ENCODE measurements at places on chromosomes 5 and 9.

DNA sequence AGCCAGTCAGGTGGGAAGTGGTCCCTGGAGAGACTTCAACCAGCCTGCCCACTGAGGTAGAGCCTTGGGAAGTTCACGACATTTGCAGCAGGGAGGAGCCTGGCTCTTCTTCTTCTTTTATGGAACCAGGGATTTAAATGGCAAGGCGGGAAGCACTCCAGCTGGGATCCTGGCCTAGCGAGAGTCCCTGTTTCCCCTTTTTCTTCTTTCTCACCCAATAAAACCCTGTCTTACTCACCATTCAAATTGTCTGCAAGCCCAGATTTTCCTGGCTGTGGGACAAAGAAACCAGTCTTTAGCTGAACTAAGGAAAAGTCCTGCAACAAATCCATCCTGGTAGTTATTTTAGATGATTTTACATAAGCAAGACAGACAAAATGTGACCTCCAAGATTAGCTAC lies 503.7 kb downstream of the CDH10 start:
- no peak for DNase-seq

DNA sequence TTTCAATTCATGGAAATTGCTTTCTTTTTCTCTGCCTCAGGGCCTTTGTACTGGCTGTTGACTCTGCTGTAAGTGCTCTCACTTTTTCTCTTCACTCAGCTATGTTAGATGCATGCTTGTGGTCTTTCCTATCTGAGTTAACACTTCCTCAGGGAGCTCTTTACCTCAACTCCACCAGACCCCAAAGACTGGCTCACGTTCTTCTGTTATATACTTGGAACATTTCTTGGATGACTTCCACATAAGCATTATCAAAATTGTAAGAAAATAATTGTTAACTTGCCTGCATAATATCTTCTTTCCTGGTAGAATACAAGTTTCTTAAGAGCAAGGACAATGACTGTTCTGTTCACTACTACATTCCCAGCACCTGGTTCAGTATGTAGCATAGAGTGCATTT lies 455.9 kb downstream of the EBF1 start:
- DNase-seq, result no peak

DNA sequence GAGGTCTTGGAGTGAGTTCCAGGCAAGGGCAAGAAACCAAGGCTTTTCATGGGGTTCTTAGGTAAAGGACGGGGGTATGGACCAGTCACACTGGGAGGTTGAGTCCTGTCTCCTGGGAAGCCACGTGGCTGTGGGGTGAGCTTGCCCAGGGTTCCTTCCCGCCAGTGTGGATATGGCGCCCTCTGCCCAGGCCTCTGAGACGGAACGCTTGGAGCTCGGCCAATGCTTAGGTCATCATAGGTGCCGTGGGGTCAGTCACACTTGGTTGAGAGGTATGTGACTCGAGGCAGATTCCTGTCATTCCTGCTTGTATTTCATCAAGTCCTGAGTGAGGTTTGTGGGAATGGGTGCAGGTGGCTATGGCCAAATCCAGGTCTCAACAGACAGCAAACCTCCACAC lies 46.2 kb downstream of the TENT4A start:
- no peak for DNase-seq

GRCh38 chr5:175692996-175693710 lies 35.3 kb downstream of the HRH2 start:
- DNase-seq, result no peak

DNA sequence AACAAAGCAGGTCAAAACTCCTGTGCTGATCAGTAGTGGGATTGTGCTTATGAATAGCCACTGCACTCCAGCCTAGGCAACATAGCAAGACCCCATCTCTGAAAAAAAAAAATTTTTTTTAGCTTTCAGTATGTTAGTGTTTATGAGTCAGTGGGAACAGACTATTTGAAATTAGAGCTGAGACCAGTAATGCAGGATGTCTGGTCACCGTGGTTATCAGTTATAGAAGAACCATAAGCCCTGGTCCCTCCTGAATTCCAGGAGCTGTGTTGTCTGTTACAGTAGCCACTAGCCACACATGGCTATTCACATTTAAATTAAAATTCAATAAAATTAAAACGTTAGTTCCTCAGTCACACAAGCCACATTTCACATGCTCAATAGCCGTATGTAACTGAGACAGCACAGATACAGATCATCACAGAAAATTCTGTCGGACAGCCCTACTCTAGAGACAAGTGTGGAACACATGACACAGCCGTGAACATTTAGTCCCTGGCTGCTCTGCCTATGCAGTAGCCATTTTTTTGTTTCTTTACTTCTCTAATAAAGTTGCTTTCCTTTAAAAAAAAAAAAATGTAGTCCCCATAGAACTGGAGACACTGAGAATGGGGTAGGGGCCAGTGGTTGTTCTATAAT lies 96.1 kb upstream of the SAP30L start:
- DNase-seq, result no peak
